ENCODE measurements at places on chromosomes 6 and 20. TPM values are rescaled to one million over a fixed set of nuclear protein-coding genes. Genes with fewer than 3 reads are reported as not detected.

Gene TNNC2
- not detected for total RNA-seq

Gene OR11A1
- total RNA-seq, result not detected

Gene SEL1L2
- not detected for total RNA-seq

Gene RNF217
- 53.3 TPM for total RNA-seq

DNA sequence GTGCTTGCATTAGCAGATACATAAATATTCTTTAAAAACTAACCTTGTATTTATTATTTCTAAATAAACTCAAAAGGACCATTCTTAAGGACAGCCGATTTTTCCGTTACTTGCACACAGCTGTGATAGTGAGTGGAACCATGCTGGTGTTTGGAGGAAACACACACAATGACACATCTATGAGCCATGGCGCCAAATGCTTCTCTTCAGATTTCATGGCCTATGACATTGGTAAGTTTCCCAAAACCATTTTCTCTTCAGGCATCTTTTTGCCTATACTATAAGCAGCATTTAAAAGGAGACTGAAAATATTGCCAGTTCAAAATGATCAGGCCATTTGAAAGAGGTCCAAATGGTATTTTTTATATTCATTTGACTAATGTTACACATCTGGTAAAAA, 92.3 kb downstream of the ATRN start:
- no peak overlapping the region for H3K27ac ChIP-seq
- H3K27me3 ChIP-seq, result no peaks in the 10 kb centered on the region
- H3K36me3 ChIP-seq, result peaks cover 7% of the 10 kb centered on the region
- H3K4me3 ChIP-seq, result no peak overlapping the region
- no peak for DNase-seq

- H3K4me3 ChIP-seq, result no peak overlapping the region
- peaks cover 8% of the 10 kb centered on the region for H3K4me1 ChIP-seq
- peaks cover 9% of the 10 kb centered on the region for H3K27me3 ChIP-seq
- no peak for DNase-seq
- no peak overlapping the region for H3K27ac ChIP-seq
Measured at GRCh38 chr20:57250607-57251343, 15.7 kb downstream of the BMP7 start.

DNA sequence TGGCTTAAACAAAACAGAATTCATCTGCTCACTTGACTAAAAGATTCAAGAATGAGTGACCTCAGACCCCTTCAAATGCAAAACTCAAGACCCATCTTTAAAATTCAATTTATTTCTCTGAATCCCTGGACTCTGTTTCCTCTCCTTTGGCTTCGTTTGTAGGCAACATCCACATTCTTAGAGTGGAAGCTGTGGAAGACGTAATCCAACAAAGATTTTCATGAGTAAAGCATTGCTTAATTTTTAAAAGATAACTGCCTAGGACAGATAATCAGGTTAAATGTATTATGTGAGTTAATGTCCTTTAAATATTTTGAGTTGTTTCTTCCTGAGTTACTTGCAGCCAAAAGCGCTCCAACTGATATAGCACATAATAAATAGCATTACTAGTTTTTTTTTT, 164.5 kb downstream of the ZMYND8 start:
- DNase-seq, result no peak
- H3K27ac ChIP-seq, result no peak overlapping the region
- H3K36me3 ChIP-seq, result no peaks in the 10 kb centered on the region
- no peaks in the 10 kb centered on the region for H3K4me1 ChIP-seq

GRCh38 chr20:49132995-49133478, 55.1 kb downstream of the STAU1 start:
- no peaks in the 10 kb centered on the region for H3K4me1 ChIP-seq
- no peaks in the 10 kb centered on the region for H3K27me3 ChIP-seq
- peaks cover 12% of the 10 kb centered on the region for H3K36me3 ChIP-seq
- no peak overlapping the region for H3K4me3 ChIP-seq
- H3K27ac ChIP-seq, result no peak overlapping the region

- H3K4me3 ChIP-seq, result no peak overlapping the region
- no peaks in the 10 kb centered on the region for H3K36me3 ChIP-seq
- no peaks in the 10 kb centered on the region for H3K27me3 ChIP-seq
- no peak overlapping the region for H3K27ac ChIP-seq
- H3K4me1 ChIP-seq, result no peaks in the 10 kb centered on the region
- DNase-seq, result no peak
Measured at GRCh38 chr6:145155873-145156782, 579.2 kb downstream of the EPM2A start.

GRCh38 chr20:58718729-58719128, 26.1 kb downstream of the NPEPL1 start:
- no peak for DNase-seq
- peaks cover 17% of the 10 kb centered on the region for H3K27me3 ChIP-seq
- H3K4me1 ChIP-seq, result no peaks in the 10 kb centered on the region
- no peak overlapping the region for H3K4me3 ChIP-seq

- H3K27ac ChIP-seq, result no peak overlapping the region
- H3K36me3 ChIP-seq, result no peaks in the 10 kb centered on the region
- DNase-seq, result no peak
- H3K4me1 ChIP-seq, result no peaks in the 10 kb centered on the region
Measured at GRCh38 chr6:43823390-43823789, 53.4 kb downstream of the VEGFA start.

- DNase-seq, result no peak
- H3K36me3 ChIP-seq, result no peaks in the 10 kb centered on the region
- peak overlapping the region; percentile 95 for H3K27ac ChIP-seq
- H3K4me3 ChIP-seq, result peak overlapping the region; percentile 100
- no peaks in the 10 kb centered on the region for H3K27me3 ChIP-seq
- H3K4me1 ChIP-seq, result peaks cover 12% of the 10 kb centered on the region
Measured at GRCh38 chr6:127341471-127342202, 1.8 kb downstream of the ECHDC1 start.

- peak; percentile 89 for DNase-seq
- no peaks in the 10 kb centered on the region for H3K4me1 ChIP-seq
- no peak overlapping the region for H3K27ac ChIP-seq
- H3K27me3 ChIP-seq, result no peaks in the 10 kb centered on the region
- no peaks in the 10 kb centered on the region for H3K36me3 ChIP-seq
- no peak overlapping the region for H3K4me3 ChIP-seq
Measured at GRCh38 chr6:159013229-159013628, 13.2 kb upstream of the RSPH3 start.

GRCh38 chr6:54935739-54936138, 89.2 kb downstream of the FAM83B start:
- H3K27me3 ChIP-seq, result no peaks in the 10 kb centered on the region
- H3K4me1 ChIP-seq, result no peaks in the 10 kb centered on the region
- H3K4me3 ChIP-seq, result no peak overlapping the region
- no peak overlapping the region for H3K27ac ChIP-seq
- DNase-seq, result peak; percentile 51

GRCh38 chr6:41161851-41162552, 914 bp downstream of the TREM2 start:
- no peak for DNase-seq
- no peak overlapping the region for H3K27ac ChIP-seq
- no peaks in the 10 kb centered on the region for H3K36me3 ChIP-seq
- H3K4me1 ChIP-seq, result no peaks in the 10 kb centered on the region

DNA sequence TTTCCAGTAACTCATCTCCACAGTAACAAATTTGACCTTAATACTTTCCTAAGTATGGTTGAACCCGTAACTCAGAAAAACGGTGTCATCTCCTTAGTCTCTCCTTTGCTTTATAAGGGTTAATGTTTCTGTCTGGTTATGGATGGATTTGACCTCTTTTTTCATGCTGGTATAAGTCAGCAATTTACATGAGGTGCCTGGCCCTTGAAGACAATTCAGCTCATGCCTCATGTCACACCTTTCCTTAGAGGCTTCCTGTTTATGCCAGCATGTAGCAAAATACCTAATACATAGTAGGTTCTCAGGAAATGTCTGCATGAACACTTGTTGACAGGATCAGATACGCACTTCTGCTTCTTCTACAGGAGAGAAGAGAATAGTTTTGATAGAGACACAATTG, 37.7 kb upstream of the C20orf144 start:
- no peaks in the 10 kb centered on the region for H3K36me3 ChIP-seq
- H3K4me3 ChIP-seq, result no peak overlapping the region
- H3K27me3 ChIP-seq, result no peaks in the 10 kb centered on the region
- H3K4me1 ChIP-seq, result no peaks in the 10 kb centered on the region

DNA sequence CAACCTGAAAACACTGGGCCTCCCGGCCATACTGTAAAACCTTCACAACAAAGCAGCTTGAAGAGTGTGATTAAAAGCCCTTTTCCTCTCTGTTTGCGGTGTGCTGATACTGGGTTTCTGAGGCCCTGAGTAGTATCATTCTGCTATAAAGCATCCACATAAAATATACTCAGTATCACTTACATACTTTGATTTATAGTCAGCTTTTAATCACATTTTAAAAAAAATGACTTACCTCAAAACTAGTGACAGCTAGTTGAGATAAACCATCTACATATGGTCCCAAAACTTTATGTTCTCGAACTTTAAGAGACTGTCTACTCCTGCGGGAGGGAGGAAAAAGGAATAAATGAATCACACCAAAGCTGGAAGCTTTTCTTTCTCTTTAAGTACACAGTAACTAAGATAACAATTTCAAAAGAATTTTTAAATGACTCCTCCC, 135.7 kb downstream of the KIF13A start:
- H3K4me3 ChIP-seq, result no peak overlapping the region
- peak; percentile 81 for DNase-seq
- H3K36me3 ChIP-seq, result peaks cover 3% of the 10 kb centered on the region
- H3K4me1 ChIP-seq, result peaks cover 18% of the 10 kb centered on the region

DNA sequence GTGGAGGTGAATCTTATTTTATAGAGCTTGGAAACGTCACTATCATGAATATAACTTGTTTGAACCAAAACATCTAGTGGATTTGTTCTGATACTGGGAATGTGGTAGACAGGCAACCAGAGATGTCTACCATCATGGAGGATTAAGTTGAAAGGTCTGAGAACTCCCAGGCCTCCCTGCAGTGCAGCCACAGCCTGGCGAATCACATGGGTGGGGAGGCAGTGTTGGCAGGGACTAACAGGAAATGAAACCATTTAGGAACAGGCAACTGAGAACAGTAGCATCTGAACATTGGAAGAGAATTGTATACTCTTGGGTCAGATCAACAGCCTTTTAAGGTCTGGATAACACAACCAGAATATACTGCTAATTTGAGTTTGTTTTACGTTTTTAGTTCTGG, 22.3 kb upstream of the CEP162 start:
- H3K27ac ChIP-seq, result no peak overlapping the region
- no peaks in the 10 kb centered on the region for H3K4me1 ChIP-seq
- DNase-seq, result no peak
- H3K36me3 ChIP-seq, result no peaks in the 10 kb centered on the region

- no peaks in the 10 kb centered on the region for H3K4me1 ChIP-seq
- DNase-seq, result no peak
- no peak overlapping the region for H3K4me3 ChIP-seq
- no peak overlapping the region for H3K27ac ChIP-seq
- no peaks in the 10 kb centered on the region for H3K36me3 ChIP-seq
Measured at GRCh38 chr20:34834459-34834893, 9.0 kb upstream of the NCOA6 start.

DNA sequence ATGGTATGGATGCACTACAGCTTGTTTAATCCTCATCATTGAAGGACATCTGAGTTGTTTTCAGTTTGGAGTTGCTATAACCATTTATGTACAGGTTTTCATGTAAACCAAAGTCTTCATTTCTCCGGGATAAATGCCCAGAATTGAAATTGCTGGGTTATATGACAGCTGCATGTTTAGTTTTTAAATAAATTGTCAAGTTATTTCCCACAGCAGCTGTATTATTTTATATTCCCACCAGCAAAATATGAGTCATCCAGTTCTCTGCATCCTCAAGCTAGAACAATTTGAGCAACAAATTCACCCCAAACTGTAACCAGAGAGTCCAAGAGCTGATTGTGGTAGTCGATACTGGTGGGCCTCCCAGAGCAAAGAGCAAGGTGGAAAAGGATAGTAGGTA, 161.0 kb upstream of the PRND start:
- no peak overlapping the region for H3K27ac ChIP-seq
- H3K4me1 ChIP-seq, result peaks cover 3% of the 10 kb centered on the region
- no peaks in the 10 kb centered on the region for H3K27me3 ChIP-seq
